ENCODE measurements at places on chromosomes 3 and 15.
A peak's percentile ranks its signal among the peaks of the same experiment; 100 is the strongest.

DNA sequence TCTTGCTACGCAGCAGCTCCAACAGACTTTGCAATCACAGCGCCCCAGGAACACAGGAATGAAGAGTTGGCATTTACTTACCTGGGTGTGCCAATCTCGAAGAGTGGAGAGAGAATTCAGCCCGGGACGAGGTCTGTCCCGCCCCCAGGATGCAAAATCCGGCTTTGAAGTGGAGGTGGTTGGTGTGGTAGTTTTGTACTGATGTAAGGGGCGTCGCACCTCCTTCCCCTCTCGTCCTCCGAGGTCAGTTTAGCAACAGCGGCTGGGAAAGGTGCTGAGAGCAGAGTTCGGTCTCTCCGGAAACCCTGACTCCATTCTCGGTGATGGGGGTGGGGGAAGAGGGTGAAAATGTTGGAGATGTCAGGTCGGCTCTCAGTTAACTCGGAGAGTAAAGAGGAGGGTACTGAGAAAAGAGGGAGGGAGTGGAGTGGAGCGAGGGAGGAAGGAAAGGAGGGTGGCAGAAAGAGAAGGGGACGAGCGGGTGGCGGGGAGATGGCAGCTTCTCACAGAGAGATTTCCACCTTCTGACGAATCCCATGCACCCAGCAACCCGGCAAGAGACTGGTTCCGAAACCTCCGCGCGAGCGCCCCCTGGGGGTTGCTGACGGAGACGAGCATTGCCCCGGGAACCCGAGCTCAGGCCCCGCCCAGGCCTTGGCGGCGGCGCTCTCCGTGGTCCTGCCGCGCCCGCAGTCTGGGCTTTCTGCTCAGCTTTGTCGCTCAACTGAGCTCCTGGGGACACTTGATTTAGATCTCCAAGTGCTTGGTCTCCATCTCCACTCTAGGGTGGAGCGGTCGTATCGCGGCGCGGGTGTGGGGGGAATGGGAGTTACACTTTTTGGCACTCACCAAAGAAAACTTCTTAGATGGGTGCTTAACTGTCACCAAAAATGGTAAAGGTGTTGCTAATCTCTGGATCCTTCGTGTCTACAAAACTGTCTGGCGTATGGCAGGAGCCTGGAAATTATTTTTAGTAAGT lies at the start of gene CPNE4:
CPNE4 (minus strand) TSS at position 529 of the 979 bp plus-strand sequence.
- DNase-seq: peak; percentile 76

DNA sequence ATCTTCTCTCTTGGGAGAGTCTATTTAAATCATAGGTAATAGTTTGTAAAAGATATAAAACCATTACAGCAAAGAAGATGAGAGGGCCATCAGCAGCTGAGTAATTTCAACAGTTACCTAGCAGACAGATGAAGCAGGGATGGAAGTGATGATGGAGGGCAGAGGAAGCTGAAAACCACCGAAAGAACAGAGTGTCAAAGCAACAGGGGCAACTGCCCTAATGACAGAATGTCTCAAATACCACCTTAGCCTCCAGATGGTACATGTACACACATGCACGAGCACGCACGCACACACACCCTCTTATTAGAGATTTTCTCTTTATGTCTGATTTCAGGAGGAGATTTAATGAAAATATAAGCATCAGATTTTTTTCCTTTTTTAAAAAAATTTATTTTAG lies 64.5 kb downstream of the NEDD4 start:
- DNase-seq: no peak

DNA sequence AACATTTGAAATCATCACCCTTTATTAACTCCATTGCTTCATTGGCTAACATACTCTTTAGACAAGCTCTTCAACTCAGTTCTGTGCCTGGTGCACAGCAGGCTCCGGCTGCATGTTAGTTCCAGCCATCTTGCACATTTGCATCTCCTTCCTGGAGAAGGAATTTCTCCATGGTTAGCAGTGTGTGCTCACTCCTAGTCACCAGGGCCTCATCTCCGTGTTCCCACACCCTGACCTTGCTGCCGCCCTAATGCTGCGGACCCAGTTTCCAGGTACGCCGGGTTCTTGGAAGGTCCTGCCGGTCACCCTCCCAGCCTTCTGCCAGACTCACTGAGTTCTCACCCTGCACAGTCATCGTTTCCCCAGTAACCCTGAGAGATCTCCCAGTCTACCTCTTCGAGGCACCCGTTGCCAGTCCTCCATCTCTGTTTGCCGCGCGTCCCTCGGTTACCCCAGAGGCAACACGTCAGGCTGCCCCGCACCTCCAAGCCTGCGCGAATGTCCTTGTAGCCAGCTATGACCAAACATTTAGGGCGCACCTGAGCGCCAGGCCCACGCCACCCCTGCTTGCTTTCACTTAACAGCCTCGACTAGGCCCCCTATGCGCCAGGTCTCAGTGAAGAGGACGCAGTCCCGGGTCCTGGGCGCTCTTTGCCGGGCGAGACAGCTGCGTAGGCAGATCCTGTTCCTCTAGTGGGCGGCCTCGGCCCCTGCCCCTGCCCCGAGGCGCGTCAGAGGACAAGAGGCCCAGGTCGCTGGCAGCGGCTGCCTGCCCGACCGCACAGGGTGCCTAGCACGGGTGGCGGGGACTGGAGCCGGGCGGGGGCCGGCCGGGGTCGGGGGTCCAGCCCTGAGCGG lies 747 bp upstream of the ZNF592 start:
- DNase-seq: peak; percentile 58

DNA sequence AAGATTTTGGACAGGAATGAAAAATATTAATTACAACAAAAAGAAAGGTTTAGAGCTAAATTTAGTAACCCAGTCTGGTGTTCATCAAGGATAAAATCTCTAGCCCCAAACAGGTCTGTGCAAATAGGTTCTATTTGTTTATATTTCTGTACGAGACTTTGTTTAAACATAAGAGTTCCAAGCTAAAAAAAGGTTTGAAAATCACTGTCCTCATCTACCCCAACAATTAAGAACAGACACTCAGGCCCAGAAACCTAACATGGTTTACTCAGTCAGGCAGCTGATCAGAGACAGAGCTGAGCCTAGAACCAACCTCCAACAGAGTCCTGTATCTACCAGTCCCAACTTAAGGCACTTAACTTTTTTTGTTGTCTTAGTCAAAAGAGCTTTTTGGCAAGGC lies 49.3 kb downstream of the SNX4 start:
- DNase-seq: no peak

DNA sequence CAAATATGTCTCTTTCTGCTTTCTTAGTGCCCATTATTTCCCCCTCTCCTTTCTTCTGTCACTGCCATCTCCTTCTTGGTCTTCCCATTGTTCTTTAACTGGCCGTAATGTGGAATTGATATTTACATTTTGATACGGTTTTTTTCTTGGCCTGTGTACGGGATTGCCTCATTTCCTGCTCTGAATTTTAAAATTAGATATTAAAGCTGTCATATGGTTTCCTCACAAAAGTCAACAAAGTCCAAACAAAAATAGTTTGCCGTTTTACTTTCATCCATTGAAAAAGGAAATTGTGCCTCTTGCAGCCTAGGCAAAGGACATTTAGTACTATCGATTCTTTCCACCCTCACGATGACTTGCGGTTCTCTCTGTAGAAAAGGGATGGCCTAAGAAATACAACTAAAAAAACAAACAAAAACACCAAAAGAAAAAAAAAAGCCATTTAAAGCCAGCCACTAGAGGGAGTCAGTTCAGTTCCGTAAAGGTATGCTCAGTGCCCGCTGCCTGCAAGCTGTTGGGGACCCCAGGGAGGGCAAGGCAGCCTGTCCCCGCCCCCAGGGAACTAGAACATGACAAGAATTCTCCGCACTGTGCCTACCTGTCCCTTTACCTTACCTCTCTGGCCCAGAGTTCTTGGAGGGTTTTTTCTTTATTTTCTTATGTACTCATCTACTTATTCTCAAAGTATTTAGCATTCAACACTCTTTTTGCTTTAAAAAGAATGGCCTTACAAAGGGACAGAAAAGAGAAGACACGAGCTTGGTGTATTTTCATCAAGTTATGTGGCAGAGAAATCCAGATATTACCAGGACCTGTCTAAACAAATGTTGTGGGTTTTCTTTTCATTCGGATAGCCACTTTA lies 30.0 kb upstream of the NR2E3 start:
- DNase-seq: peak; percentile 27

GRCh38 chr3:44000586-44000985 lies 241.1 kb upstream of the TOPAZ1 start:
- no peak for DNase-seq

DNA sequence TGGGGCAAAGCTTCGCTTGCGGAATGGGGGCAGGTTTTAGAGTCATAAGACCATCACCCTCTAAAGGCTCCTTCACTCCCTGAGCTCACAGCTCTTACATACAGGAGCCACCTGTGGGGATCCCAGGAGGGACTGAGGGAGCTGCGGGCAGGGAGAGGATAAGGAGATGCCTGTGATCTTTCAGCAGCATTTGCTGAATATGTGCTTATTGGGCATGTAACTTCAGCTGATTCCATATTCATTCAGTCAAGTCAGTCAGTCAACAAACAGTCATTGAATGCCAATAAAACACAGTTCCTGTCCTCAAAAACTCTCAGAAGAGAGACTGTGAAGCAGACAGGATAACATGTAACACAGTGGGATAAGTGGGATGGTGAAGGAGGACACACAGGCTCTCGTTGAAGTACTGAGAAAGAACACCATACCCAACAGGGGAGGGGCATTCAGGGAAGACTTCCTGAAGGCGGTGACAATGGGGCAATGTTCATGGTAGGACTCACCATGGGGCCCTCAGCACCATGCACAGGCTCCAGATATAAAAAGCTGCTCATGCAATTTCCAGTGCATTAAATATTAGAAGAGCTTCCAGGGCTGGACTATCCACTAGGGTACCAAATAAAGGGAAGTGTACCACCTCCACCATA lies 240.9 kb downstream of the UACA start:
- no peak for DNase-seq

DNA sequence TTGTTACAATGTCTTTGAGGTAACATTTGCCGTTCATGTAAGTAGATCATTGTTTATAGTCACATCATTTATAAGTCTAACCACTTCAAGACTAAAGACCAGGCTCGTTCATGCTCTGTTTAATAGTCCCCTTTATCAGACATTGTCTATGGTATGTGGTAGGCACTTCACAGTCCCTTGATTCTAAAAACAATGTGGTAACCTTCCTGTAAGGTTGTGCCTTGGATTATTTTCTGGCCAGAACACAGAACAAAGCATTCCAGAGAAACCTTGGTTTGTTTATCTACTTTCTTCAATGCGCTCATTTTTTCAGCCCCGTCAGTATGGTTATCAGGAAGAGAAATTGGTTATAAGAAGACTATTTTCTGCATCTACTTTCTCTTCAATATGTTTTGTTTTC lies 16.3 kb upstream of the ST3GAL6 start:
- DNase-seq: no peak

DNA sequence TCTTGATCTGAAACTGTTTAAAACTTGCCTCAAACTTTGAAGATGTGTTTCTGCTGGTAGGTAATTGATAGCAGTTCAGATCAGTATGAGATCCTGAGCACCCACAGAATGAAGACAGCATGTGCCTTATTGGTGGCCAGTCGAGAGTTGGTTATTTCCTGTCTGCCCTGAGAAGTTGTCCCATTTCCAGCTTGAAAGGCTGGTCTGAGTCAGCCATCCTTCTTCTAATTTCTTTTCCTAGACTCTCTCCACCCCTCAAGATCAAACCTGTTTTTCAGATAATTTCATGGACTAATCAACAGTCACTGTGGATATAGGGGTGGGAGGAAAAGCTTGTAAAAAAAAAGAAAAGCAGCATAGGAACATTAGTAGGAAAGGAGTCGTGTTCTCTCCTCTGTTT lies 464.4 kb downstream of the FOXP1 start:
- no peak for DNase-seq

GRCh38 chr3:194282436-194283122 lies 68.5 kb downstream of the CPN2 start:
- no peak for DNase-seq

- DNase-seq: no peak
These were observed 214.6 kb downstream of the KCNAB1 start for GRCh38 chr3:156334841-156335545.

DNA sequence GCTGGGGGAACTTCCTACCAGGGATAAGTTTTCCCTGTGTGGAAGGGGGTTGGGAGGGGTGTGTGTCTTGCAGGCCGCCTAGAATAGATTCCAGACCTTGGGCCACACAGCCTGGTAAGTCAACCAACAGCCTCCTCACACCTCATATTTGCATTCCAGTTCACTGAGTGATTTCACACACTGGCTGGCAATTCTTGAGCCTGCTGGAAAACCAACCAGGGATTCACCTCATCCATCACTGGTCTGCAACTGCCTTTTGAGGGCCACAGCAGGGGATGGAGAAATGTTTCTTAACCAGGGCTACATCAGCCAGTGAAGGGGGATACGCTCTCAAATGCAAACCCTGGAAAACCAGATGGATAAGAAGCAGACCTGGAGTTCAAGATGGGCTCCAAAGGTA lies 2.0 kb downstream of the FSTL1 start:
- no peak for DNase-seq

- no peak for DNase-seq
These were observed 33.8 kb upstream of the GYG1 start for GRCh38 chr3:148957586-148957985.

- DNase-seq: no peak
These were observed 1345.0 kb downstream of the NSUN3 start for GRCh38 chr3:95407709-95408463.

DNA sequence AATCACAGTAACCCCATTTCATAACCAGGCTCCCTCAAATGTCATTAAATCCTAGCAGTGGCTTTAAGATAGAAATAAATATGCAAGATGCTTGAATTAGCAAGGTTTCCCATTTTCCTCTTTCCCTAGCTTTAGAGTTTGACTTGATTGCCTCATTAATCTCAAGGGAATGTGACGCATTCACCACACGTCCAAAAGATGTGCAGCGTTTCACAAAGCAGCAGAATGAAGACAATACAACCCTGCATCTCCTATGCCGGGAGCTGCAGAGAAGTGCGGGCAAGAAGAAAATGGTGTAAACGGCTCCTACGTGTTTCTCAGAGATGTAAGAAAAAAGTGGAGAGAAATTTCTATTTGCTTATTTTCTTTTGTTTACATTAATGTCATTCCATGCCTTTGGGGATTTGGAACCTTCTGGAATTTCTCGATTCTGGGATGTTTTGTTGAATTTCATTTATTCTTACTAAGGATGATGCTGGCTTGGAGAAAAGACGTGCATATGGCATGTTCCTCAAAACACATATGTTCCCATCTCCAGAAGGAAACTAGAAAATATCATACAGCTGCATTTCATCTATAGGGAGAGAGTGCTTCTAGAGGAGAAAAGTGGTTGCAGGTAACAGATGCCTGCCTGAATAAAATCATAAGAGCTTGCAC lies 27.8 kb upstream of the FRMD4B start:
- no peak for DNase-seq

DNA sequence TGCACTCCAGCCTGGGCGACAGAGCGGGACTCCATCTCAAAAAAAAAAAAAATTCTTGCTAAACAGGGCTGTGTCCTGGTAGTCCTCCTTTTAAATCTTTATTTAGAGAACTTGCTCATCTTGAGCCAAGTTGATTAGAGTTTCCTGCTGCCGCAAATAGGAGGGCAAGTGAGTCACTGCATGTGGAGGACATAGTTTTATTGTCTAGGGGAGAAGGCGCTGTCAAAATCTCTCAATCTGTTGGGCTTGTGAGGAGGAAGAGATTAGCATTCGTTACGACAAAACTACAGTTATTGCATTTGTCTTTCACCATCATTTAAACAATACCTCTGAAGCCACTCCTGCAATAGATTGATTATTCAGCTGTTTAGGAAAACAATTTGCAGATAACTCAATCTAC lies 11.5 kb downstream of the MUC4 start:
- no peak for DNase-seq

- DNase-seq: no peak
These were observed 129.8 kb downstream of the PPM1L start for GRCh38 chr3:160885791-160886286.

All from stimulated activated CD4-positive, alpha-beta T cell treated with anti-CD3 and anti-CD28 coated beads, Interleukin-12 subunit alpha, Interleukin-12 subunit beta, amount 100 ng/mL, for 48 hours (primary cell).